H54 (cell line): ENCODE measurements at places on chromosomes 5 and 9.

DNA sequence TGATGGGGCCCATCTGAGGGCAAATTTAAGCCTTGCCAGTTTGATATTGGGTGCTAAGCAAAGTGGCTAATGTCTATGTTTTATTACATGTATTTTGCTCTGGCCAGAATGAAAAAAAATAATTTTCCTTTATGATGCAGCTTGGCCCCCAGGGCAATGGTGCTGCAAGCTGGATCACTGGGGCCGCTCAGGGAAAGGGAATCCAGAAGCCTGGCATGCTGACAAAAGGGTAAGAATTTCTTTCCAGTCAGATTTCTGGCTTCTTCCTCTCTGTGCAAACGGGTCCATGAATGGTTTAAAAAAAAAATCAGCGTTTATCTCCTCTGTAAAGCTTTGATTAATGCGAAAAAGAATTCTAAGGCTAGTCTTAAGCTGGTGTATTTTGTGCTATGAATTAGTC lies 138.4 kb downstream of the MAPKAP1 start:
- no peak for DNase-seq

GRCh38 chr9:95857896-95858295 lies 17.6 kb upstream of the ERCC6L2 start:
- DNase-seq: no peak

- peak; percentile 100 for DNase-seq
Observed at GRCh38 chr9:122092611-122093506, at the start of gene TTLL11. Gene TTLL11 (minus strand): TSS chr9:122093308. CDS start chr9:122093148, 160 bp downstream.

GRCh38 chr5:156824800-156825199 lies 25.3 kb upstream of the PPP1R2B start:
- DNase-seq: no peak

DNA sequence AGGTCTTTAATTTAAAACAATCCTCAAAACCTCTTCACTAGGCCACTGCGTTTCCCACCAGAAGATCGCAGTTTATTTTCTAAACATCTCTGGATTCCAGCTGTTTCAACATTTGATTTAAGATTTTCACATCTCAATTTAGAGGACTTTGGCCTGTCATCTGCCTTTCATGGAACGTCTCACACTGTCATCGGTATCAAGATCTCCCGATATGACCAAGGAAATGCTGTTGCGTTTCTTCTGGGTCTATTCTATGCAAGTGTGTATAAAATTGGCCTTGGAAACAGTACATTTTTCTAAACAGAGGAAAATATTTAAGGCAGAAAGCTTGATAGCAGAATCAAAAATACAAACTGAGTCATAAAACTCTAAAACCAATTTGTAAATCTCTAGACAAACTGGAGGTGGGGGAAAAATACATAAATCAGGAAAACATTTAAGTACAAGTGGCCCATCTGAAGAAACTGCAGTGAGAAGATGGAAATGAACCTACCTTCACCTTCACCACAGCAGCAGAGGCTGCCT lies 53.6 kb upstream of the SIMC1 start:
- DNase-seq: no peak

- no peak for DNase-seq
Observed at GRCh38 chr9:122112238-122112637, 19.1 kb upstream of the TTLL11 start.

DNA sequence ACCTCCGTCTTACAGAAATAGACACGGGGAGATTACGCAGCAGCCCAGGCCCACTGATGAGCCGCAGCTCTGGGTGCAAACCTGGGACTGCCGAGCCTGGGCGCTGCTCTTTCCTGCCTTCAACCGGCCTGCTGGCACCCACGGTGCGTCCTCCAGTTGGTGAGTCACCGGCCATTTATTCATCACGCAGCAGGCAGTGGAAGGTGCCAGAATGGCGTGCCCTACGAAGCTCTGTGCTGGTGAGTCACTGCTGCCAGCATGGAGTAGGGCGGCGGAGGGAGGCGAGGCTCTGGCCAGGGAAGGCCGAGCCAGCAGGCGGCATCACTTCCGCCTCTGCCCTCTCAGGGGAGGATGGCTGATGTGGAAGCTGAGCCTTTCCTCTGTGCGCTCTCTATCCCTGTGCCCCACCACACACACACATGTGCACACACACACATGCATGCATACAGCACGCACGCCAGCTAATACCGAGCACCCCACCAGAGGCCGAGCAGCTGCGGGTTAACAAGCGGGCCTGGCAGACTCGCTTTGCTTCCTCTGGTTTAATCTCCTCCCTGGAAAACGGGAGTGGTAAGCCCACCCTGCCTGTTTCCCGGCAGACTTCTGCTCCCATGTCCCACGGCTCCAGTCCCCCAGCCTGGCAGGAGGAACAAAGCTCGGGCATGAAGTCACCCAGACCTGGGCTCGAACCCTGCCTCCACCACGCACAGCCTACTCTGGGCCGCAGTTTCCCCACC lies 39.2 kb downstream of the OLFM1 start:
- peak; percentile 96 for DNase-seq

DNA sequence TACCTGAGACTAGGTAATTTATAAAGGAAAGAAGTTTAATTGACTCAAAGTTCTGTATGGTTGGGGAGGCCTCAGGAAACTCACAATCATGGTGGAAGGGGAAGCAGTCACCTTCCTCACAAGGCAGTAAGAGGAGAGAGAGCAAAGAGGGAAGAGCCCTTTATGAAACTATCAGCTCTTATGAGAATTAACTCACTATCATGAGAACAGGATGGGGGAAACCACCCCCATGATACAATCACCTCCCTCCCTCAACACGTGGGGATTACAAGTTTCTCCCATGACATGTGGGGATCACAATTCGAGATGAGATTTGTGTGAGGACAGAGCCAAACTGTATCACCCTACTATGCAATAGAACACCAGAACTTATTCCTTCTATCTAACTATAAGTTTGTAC lies 27.9 kb downstream of the CD274 start:
- no peak for DNase-seq

DNA sequence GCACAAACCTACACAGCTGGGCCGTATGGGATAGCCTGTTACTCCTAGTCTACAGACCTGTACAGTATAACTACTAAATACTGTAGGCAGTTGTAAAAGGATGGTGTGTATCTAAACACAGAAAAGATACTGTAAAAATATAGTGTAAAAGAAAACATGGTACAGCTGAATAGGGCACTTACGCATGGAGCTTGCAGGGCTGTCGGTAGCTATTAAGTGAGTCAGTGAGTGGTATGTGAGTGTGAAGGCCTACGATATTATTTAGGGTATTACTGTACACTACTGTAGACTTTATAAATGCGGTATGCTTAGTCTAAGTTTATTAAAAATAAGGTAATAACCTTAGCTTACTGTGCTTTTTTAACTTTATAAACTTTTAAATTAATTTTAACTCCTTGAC lies 1.2 kb downstream of the ZCCHC9 start:
- DNase-seq: no peak

DNA sequence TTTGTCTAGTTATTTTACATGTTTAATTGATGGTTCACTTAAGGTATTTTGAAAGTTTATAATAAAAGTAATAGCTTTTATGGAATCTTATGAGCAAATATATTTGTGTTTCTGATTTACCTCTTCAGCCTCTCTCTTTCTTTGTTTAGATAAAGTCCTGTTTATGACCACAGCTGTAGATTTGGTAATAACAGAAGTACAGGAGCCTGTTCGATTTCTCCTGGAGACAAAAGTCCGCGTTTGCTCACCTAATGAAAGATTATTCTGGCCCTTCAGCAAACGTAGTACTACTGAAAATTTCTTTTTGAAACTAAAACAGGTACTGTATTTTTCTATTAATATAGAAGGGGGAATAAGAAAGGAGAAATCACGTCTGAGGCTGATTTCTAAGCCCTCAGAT lies 35.0 kb upstream of the GPR21 start:
- no peak for DNase-seq

DNA sequence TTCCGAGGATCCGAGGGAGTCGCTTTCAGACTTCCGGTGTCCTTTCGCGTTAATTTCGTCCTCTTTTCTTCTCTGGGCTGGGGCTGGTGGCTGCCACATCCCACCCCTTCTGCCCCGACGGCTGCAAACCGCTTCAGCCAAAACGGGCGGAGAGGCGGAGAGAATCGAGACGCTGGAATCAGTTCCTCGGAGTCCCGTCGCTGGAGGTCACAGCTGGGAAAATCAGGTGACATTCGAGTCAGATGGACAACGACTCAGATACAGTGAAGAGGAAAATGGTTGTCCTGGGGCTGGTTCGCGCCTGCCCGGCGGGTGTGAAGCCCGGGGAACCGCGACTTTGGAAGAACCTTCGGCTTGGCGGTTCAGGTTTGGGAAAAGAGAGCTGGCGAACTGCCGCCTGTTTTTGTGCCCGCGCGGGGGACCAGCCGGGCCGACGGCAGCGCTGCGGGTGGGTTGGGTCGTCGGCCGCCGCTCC lies 8.9 kb upstream of the NKX2-5 start:
- DNase-seq: no peak

- DNase-seq: no peak
Observed at GRCh38 chr5:122408592-122409224, 96.7 kb downstream of the SNCAIP start.

GRCh38 chr9:98906273-98907040 lies 37.2 kb upstream of the COL15A1 start:
- no peak for DNase-seq

GRCh38 chr9:109969011-109969410 lies 189.0 kb downstream of the PALM2AKAP2 start:
- DNase-seq: peak; percentile 40

DNA sequence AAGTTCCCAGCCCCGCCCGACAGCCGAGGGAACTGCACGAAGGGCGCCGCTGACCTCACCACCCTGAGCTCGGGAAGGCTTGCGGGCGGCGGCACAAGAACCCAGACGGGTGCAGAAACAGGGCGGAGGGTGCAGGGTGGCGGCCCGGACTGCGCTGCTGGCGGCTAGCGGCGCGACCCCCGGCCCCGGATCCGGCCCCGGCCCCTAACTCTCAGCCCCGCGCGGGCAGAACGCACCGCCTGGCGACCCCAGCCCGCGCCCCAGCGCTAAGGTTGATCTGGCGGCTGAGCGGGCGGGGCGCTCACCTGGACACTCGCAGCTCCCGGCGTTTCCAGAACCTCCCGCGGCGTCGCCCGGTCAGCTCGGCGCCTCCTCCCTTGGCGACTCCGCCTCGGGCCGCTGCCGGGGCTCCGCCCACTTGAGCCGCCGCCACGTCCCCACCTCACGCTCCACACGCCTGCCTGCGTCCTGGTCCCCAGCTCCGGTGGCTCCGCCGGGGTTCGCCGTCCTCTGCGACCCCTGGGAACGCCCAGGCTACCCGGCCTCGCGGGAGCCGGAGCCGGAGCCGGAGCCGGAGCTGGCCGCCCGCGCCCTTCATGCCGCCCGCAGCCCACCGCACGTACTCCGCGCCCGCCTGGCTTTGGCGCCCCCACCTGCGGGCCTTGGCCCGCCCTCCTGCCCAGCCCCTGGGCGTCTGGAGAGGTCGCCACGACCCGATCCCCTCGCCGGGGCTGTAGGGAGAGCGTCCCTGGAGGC lies at the start of gene P4HA2:
TSS of gene P4HA2 (minus strand) at position 369 of the 756 bp plus-strand sequence. CDS start 9,227 bp downstream, outside the sequence.
- peak; percentile 83 for DNase-seq

DNA sequence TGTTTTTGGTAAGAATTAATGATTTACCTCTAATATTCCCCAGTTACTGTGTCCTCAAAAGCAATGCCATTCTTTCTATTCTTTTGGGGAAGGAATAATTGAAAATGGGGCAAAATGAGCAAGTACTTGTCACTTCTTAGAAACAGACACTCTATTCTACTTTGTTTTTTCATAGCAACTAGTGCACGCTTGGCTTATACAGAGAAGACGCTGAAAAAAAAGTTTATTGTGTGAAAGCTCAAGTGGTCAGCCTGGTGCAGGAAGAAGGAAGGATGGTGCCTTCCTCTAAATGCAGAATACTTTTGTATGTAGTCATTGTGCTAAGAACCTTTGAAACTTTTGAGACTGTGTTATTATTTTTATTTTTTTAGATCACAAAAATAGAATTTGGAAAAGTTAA lies 29.6 kb downstream of the ANKDD1B start:
- no peak for DNase-seq

DNA sequence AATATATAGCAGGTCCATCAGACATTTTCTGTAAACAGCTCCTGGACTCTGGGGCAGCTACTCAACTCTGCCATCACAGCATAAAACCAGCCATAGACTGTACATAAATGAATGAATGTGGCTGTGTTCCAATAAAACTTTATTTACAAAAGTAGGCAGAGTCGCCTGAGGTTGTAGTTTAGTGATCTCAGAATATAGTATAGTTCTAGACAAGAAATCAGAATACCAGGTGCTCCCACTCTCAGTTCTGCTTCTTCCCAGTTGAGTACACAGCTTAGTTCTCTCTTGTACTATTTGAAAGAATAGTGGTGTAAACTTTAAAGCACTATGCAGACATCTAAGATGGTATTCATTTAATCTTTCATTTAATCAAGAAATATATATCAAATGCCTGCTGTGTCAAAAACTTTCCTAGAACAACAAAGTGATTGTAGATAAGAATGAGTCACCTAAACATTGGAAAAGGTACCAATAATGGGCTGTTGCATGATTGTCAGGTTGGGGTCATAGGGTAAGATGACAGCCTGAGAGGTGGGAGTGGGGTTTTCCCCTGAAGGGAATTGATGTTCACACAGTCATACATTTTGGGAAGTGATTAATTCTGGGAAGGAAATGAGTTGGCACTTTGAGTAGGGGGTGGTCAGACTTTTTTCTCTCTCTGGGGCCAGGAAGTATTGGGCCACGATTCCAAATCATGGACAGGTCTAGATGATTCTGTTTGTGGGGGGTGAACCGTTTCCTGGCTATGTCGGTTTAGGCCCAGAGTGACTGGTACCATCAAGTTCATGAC lies 37.0 kb downstream of the TNFSF8 start:
- DNase-seq: no peak

DNA sequence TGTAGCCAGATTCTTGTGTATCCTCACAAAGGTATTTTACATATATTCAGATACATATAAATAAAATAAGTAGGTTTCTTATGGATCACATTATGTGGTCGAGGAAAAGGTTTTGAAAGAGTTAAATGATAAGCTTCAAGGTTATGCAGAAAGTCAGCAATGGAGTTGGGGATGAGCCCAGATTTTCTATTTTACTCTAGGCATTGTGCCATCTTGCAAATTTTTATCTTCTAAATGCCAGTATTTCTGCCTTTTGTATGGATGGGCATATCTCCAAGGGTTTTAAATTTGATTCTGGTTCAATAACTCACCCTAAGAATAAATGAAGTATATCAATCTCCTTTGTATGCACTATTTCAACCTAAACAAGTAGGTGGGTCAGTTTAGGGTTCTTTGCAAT lies 410.7 kb downstream of the DMRTA1 start:
- no peak for DNase-seq
